ENCODE measurements at places on chromosomes 11 and 22.

DNA sequence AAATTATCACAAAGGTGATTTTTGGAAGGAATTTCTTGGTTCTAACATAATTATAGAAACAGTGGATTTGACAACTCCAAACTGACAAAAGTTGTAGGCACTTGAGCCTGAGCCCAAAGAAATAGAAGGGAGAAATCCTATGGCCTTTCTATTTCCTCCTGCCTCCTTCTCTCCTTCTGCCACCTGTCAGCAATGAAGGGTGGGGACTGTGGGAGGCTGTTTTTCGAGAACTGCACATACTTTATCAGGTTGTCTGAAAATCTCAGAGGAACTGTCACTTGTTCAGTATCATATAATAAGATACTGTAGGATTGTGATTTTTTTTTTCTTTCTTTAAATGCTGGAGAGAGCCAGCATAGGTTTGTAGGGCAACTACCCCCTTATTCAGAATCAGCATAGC lies 187.9 kb upstream of the SESN3 start:
- no peak for DNase-seq

DNA sequence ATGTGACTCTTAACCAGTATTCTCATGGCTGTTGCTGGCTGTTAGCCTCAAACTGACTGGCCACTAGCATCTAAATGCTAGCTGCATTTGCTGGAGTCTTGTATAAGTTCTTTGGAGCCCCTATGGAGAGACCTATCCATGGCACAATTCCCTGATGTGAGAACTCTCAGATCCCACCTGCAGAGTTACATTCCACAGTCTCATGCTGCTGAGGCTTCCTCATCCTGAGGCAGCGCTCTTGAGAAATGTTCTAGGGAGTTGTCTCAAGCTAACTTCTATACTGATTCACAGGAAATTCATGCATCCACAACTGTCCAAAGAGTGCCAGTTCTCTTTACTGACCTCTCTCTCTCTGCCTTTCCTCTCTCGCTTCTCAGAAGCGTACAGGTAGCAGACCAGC lies 218.0 kb upstream of the PITPNB start:
- DNase-seq = no peak

- no peak for DNase-seq
Observed at GRCh38 chr11:131305005-131305404, 65.4 kb upstream of the NTM start.

GRCh38 chr11:69351460-69351859 lies 57.5 kb downstream of the MYEOV start:
- DNase-seq = no peak

DNA sequence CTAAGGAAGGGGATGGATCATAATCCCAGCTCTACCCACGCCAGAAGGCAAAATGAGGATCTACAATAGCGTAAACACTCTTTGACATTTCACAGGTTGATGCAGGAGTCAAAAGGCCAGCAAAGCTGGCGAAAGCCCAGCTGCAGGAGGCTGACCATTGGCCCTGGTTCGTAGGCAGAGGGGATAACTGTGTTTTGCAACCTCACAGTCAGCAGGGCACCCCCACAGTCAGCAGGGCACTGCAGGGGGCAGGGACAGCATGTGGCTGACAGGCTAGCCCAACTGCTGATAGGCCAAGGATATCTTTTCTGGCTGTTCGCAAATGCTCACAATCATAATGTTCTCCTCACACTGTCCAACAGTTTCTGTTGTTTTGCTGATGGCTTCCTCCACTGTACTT lies 372.7 kb downstream of the BUD13 start:
- DNase-seq = no peak

GRCh38 chr11:119391275-119391674 lies 9.8 kb upstream of the USP2 start:
- DNase-seq = no peak

- no peak for DNase-seq
Observed at GRCh38 chr11:32779136-32779535, 15.3 kb downstream of the CCDC73 start.

DNA sequence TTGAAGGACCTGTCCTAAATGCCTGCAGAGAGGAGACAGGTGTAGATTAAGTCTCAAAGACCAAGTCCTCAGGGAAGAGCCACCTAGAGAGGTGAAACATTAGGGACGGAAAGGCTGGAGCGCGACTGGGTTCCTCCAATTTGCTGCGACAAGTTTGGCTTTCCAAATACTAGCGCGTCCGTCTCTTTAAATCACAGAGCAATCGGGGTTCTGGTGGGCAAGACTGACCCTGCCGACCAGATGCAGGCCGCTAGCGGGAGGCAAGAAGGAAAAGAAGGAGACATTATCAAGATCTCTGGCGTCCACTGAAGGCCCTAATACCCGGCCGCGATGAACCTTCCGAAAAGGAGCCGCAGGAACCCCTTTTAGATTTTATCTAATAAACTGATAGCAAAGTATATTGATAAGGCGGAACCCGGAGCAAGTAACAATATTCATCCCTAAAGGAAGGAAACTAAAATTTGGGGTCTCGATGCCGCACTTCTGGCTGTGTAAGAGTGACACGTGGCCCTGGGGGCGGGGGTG lies 128.2 kb upstream of the C11orf58 start:
- peak; percentile 55 for DNase-seq

DNA sequence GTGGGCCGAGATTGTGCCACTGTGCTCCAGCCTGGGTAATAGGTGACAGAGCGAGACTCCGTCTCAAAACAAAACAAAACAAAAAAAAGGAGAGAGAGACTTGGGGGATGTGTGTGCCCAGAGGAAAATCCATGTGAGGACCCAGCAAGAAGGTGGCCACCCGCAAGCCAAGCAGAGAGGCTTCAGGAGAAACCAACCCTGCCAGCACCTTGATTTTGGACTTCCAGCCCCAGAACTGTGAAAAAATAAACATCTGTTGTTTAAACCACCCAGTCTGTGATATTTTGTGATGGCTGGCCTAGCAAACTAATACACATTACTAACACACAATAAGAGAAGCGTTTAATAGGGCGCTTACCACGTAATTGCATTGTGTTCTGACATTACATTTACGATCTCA lies 21.2 kb downstream of the TXN2 start:
- DNase-seq = no peak

DNA sequence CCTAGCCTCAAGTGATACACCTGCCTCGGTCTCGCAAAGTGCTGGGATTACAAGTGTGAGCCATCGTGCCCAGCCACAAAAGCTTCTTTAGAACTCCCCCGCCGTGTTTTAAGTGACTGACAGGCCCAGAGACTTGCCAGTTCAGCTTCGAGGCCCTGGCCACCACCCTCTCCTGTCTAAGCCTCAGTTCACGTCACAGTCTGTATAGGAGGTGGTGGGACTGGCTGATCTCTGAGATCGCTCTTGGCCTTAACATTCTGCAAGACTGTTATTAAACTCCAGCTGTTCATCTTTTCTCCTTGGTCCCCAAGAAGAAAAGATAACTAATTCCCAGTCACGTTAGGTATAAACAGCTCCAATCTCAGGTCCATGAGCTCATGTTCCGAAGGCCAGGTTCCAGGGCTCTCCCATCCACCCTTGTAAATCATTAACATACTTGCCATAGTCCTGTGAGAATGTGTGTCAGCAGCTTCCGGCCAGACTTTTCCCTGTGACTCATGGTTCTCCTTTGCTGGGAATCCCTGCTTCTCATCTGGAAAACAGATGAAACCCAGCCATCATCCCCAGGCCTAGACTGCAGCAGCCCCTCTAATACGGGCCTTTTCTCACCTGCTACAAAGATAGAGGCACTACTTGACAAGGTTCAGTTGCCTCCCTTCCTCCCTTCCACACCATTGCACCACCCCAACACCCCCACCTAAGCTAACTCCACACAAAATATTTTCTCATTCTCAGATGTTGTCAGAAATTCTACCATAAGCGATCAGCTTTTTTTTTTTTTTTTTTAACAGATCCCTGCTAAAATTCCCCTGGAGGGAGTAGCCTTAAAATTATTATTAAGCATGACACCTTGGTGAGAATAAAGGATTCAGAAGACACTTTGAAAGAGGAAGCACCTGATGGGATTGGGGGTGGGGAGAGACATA lies 5.6 kb upstream of the KIAA0930 start:
- no peak for DNase-seq

DNA sequence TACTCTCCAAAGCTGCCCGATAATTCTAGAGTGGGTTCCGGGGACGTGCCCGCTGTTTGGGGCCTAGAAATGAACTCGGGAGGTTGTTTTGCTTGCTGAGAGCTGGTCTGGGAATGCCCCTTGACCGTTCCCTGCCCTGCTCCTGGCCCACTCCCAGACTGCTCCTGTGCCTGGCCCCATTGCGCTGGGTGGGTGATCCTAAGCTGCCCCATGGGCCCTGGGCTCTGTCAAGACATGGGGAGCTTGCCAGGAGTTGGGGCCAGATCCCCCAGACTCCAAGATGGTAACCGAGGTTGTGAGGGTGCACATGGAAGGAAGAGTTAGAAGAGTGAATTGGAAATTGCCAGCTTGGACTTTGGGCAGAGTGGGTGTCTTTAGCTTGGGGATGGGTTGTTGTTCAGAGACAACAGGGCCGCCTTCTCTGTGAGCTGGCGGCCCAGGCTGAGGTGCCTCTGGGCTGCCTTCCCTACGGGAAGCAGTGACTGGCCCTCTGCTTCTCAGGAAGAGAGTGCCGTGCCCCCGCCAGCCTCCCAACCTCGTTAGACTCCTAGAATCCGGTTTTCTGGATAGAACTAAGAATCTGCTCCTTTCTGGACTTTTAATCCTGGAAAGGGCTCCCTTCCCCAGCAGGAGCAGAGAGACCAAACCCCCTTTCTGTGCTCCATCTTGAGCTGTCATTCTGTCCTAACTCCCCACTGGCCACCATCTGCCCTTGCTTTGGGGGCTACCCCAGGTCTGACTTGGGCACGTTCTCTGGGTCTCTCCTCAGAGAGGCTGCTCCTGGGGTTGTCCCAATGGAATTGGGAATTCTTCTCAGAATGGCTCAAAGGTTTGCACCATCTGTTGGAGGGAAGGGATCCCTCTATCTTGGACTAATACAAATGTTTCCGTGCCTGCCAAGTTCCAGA lies 1.8 kb downstream of the ST3GAL4 start:
- no peak for DNase-seq

GRCh38 chr11:13876423-13876822 lies 86.1 kb upstream of the SPON1 start:
- no peak for DNase-seq

DNA sequence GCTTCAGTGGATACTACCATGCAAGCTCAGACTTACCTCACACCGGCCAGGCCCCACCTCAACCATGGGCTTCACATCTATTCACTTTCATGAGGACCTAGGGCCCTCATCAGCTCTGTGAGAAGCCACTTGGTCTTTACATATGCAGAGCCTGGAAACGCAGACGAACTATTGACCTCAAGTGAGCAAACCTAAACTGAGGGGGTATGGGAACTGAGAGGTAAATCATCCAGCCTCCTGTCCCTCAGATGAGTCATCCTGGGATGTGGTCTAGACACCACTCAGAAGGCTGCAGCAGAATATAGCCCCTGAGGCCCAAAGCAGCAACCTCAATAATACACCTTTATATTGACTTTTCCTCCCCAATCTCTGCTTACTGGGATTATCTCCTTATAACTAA lies 578.0 kb downstream of the INSC start:
- DNase-seq = no peak

- no peak for DNase-seq
Observed at GRCh38 chr22:31977939-31978338, 33.6 kb downstream of the YWHAH start.

DNA sequence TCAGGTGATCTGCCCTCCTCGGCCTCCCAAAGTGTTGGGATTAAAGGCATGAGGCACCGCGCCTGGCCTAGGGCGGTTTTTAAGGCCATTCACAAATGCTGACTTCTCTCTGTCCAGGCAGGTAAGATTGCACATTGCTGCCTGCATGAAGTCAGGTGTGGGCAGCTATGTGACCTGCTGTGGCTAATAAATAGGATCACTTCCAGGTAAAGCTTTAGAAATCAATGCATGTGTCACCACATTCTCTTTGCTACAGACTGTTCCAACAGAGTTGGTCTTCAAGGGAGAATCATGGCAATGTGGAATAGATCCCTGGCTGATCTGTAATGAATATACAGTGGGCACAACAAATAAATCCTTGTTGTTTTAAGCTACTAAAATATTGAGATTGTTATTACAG lies 260.3 kb upstream of the PITPNB start:
- no peak for DNase-seq

GRCh38 chr11:126546191-126546590 lies 190.7 kb downstream of the ST3GAL4 start:
- DNase-seq = no peak

DNA sequence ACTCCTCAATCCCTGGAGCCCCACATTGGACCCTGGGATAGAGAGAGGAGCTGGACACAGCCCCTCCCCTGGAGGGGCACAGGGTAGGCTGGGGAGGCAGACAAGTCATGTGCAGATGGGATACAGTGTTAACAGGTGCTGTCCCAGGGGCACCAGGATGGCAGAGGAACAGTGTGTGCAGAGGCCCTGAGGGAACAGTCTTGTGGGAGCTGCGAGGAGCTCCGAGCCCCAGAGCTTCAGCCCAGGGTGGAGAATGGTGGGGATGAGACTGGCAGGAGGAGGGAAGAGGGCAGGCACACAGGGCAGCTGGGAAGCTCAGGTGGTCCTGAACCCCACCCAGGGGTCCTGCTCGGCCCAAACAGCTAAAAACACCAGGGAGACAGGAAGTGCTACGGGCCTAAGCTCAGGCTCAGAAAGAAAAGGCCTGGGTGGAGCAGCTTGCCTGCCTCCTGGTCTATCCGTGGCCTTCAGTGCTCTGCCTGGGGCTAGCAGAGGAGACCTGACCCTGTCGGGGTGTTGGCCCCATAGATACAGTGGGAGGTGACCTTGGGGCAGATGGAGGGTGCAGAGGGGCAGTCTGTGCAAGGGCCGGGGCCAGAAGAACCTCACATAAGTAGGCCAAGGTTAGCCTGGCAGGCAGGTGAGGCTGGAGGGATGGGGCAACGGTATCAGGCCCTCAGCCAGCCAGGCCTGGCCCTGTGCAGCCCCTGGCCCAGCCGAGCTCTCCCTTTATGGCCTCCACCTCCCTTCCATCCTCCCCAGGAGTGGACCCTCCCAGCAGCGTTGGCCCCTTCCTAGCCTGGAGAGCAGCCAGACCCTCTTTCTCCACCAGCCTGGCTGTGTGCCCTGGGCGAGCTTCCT lies 15.4 kb downstream of the CAPN5 start:
- DNase-seq = no peak

- no peak for DNase-seq
Observed at GRCh38 chr11:77267962-77268361, 33.5 kb downstream of the GDPD4 start.

DNA sequence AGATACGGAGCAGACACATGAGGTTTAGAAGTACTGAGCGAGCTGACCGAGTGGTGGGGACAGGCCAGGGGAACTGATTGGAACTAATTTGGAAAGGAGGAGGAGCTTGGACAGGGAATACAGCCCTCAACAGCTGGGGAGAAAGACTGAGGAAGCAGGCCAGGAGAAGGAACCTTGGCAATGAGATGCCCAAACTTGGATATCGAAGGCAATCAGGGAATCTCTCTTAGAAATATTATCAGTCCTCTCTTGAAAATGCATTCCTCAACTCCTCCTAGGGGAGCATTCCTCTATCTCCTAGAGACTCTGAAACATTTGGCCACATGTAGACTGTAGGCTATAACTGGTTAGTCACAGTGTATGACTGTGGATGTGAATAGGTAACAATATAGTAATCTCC lies 284.6 kb downstream of the GUCY1A2 start:
- DNase-seq = no peak

GRCh38 chr11:134532921-134533421 lies 120.9 kb upstream of the B3GAT1 start:
- DNase-seq = no peak

- DNase-seq = no peak
Observed at GRCh38 chr11:34825315-34825669, 90.9 kb downstream of the APIP start.

Measured in Right ventricle myocardium inferior (tissue), 1 donor.